Smooth muscle cell of the pulmonary artery (primary cell): ENCODE measurements at places on chromosomes 1 and 21. TPM values are rescaled to one million over a fixed set of nuclear protein-coding genes. Genes with fewer than 3 reads are reported as not detected.

The LEMD1 gene
- total RNA-seq = not detected in 2 replicates

The LDLRAD2 gene
- total RNA-seq = 0.13 TPM in 1 of 2 replicates, not detected in the other

The PSMG1 gene
- total RNA-seq = 28.0 and 35.1 TPM in 2 replicates

The MSH4 gene
- 0.33 and 0.52 TPM in 2 replicates for total RNA-seq

The IFNLR1 gene
- total RNA-seq = under 0.01 TPM in 1 of 2 replicates, not detected in the other

The PGLYRP4 gene
- not detected in 2 replicates for total RNA-seq

The LRRC7 gene
- total RNA-seq = 0.07 TPM in 1 of 2 replicates, not detected in the other

The CSF3R gene
- total RNA-seq = under 0.01 TPM in 1 of 2 replicates, not detected in the other
